ENCODE measurements at places on chromosomes 13 and 19. TPM values are rescaled to one million over a fixed set of nuclear protein-coding genes. Genes with fewer than 3 reads are reported as not detected.

DNA sequence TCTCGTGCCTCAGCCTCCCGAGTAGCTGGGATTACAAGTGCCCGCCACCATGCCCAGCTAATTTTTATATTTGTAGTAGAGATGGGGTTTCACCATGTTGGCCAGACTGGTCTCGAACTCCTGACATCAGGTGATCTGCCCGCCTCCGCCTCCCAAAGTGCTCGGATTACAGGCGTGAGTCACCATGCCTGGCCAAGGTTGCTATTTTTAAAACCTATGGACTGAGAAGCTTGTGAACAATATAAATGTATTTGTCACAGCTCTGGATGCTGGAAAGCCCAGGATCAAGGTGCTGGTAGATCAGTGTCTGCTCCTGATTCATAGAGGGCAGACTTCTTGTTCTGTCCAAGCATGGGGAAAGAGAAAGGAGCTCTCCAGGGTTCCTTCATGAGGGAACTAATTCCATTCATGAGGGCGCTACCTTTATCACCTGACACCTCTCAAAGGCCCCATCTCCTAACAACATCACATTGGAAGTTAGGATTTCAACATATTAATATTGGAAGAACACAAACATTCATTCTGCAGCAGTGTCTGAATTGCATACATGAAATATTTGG, 16.1 kb downstream of the CARD8 start:
- peak overlapping the region; percentile 52 for H3K27ac ChIP-seq
- no peaks in the 10 kb centered on the region for H3K27me3 ChIP-seq
- H3K4me3 ChIP-seq: no peak overlapping the region
- peaks cover 24% of the 10 kb centered on the region for H3K4me1 ChIP-seq
- peaks cover 39% of the 10 kb centered on the region for H3K36me3 ChIP-seq

- no peak overlapping the region for H3K4me3 ChIP-seq
- H3K27ac ChIP-seq: no peak overlapping the region
- DNase-seq: no peak
- no peaks in the 10 kb centered on the region for H3K4me1 ChIP-seq
Observed at GRCh38 chr19:27652281-27652680, 1560.7 kb downstream of the UQCRFS1 start.

DNA sequence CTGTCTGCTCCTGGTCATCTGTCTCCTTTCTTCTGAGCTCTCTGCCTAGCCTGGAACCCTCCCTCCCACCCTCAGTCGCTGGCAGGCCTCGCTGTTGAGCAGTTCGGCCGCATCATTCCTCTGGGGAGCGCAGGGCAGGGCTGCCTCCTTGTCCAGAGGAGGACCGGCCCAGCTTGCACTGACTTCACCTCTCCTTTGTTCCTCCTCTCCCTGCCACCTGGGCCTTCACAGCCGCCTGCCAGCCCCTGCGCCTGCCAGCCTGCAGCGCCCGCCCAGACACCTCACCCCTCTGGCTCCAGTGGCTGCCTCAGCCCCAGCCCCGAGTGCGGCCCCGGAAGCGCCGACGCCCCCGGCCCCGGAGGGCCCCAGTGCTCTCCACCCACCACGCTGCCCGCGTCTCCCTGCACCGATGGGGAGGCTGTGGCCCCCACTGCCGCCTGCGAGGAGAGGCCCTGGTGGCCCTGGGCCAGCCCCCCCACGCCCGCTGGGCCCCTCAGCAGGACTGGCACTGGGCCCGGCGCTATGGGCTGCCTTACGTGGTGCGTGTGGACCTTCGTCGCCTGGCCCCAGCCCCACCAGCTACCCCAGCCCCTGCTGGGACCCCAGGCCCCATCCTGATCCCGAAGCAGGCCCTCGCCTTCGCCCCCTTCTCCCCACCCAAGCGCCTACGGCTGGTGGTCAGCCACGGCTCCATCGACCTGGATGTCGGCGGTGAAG, 7.2 kb downstream of the KMT5C start:
- no peak for DNase-seq
- H3K4me3 ChIP-seq: no peak overlapping the region
- no peaks in the 10 kb centered on the region for H3K36me3 ChIP-seq
- H3K27me3 ChIP-seq: peaks cover 9% of the 10 kb centered on the region
- H3K27ac ChIP-seq: no peak overlapping the region

GRCh38 chr13:44620057-44620456, 43.9 kb upstream of the TSC22D1 start:
- no peaks in the 10 kb centered on the region for H3K4me1 ChIP-seq
- H3K4me3 ChIP-seq: no peak overlapping the region
- no peak overlapping the region for H3K27ac ChIP-seq
- no peaks in the 10 kb centered on the region for H3K36me3 ChIP-seq

DNA sequence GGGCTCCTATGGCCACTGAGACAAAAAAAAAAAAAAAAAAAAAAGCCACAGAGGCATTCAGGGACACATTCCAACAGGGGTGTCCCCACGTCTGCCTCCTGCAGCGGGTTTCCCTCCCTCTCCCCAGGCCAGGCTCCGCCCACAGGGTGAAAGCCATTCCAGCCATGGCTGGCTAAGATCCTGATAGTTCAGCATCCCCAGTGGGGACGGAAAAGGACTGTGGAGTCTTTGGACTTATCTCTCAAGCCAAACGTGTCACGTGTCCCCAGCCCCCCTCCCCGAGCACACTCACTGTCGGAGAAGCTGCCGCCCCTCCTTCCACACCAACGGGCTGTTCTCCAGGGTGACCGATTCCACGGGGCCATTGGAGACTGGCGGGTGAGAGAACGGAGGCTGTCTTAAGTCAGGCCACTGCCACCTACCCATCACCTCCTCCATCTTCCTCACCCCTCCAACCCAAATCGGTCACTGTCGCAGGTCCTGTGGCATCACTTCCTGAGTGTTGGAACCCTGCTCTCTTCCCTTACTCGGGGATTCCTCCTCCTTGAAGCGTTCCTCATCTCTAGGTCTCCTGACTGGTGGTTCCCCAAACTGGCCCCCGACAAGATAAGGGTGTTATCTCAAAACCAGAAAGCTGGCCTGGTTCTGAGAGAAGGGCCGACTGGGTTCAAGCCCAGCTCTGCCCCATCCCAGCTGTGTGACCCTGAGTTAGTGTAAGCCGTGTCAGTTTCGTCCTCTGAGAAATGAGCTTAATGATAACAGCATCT, 9.1 kb upstream of the FKRP start:
- peaks cover 19% of the 10 kb centered on the region for H3K4me1 ChIP-seq
- H3K27ac ChIP-seq: no peak overlapping the region
- H3K27me3 ChIP-seq: no peaks in the 10 kb centered on the region
- no peak overlapping the region for H3K4me3 ChIP-seq

DNA sequence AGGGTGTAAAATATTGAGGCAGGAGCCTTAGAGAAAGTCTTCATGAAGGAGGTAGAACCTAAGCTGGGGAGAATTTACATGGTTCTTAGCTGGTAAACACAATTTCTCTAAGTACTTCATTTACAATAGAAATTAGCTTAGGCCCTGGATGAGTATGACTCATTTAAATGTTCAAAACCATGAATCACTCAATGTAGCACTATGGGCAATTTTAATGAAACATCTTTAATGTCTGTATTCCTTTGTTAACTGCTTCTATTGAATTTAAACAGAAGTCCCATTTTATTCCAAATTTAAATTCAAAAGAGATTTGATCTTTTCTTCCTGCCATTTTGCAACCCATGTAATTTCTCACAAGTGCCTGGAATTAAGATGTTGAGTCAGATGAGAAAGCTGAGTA, 252.1 kb downstream of the RFC3 start:
- no peak for DNase-seq
- no peaks in the 10 kb centered on the region for H3K36me3 ChIP-seq
- H3K27ac ChIP-seq: no peak overlapping the region
- no peaks in the 10 kb centered on the region for H3K4me1 ChIP-seq
- H3K27me3 ChIP-seq: no peaks in the 10 kb centered on the region

GRCh38 chr19:30685426-30686000, 313.3 kb downstream of the ZNF536 start:
- no peak overlapping the region for H3K4me3 ChIP-seq
- no peaks in the 10 kb centered on the region for H3K36me3 ChIP-seq
- DNase-seq: no peak
- H3K27ac ChIP-seq: no peak overlapping the region

DNA sequence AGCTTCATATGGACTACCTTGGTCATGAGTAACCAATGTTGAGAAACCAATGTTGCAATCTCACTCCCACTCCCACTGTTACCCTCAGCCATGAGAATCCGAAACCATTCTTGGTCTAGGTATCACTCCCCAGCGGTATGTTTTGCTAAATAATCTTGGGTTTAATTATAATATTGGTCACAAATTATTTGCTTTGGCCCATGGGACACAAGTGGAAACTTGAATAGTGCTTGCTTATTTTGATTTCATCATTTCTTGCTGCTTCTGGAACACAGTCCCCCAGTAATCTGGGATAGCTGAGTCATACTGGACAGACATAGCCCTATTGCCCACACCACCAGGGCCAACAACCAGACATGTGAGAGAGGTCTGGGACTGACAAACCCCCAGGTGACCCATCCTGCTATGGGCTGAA, 171.6 kb upstream of the IPO5 start:
- no peaks in the 10 kb centered on the region for H3K4me1 ChIP-seq
- no peaks in the 10 kb centered on the region for H3K36me3 ChIP-seq
- H3K27me3 ChIP-seq: no peaks in the 10 kb centered on the region

- no peak for DNase-seq
- H3K4me1 ChIP-seq: no peaks in the 10 kb centered on the region
- no peak overlapping the region for H3K27ac ChIP-seq
- peaks cover 65% of the 10 kb centered on the region for H3K27me3 ChIP-seq
Observed at GRCh38 chr19:15769586-15769985, 17.9 kb upstream of the OR10H5 start.

DNA sequence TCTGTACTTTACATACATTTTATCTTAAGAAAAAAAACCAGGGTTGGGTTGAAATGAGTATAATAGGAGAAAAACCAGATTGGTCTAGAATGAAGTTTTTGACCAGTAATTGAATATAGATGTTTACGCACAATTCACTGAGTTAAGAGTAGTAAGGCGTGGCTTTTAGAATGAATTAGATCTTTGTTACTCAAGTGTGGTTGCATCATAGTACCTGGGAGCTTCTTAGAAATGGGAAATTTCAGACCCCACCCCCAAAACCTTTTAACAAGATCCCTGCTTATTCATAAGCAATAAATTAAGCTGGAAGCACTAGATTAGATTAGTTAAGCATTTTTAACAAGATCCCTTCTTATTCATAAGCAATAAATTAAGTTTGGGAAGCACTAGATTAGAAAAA, 28.7 kb upstream of the LMO7 start:
- H3K27me3 ChIP-seq: no peaks in the 10 kb centered on the region
- peaks cover 9% of the 10 kb centered on the region for H3K36me3 ChIP-seq
- no peak for DNase-seq

DNA sequence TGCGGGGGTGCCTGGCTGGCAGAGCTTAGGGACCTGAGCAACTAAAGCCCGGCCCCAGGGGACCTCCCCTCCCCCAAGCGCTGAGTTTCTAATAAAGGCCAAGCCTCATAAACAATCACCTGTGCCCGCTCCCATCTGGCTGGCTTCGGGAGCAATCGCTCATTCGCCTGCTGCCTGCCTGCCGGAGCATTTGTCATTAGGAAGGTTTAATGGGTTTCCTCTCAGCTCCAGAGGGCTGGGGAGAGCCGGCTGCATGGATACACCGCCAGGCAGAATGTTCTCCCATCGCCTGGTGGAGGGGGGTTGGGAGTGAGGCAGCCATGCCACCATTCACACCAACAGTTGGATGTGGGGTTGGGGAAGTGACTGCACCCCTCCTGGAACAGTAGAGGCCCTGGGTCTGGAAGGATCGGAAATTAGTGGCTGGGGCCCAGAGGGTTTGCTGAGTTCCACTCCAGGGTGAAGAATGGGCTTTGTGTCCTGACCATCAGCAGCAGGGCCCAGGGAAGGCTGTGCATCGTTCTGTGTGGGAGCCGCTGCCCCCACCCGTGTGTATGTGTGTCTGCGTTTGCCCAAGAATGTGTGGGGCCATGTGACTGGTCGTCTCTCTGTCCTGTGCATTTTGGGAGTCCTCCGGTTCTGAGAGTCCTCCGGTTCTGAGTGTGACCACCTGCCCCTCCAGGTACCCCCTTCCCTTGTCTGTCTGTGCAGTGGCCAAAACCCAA, 15.3 kb downstream of the PIN1 start:
- no peak for DNase-seq
- no peaks in the 10 kb centered on the region for H3K36me3 ChIP-seq
- H3K4me1 ChIP-seq: peaks cover 16% of the 10 kb centered on the region
- H3K27ac ChIP-seq: no peak overlapping the region
- no peak overlapping the region for H3K4me3 ChIP-seq
- no peaks in the 10 kb centered on the region for H3K27me3 ChIP-seq

DNA sequence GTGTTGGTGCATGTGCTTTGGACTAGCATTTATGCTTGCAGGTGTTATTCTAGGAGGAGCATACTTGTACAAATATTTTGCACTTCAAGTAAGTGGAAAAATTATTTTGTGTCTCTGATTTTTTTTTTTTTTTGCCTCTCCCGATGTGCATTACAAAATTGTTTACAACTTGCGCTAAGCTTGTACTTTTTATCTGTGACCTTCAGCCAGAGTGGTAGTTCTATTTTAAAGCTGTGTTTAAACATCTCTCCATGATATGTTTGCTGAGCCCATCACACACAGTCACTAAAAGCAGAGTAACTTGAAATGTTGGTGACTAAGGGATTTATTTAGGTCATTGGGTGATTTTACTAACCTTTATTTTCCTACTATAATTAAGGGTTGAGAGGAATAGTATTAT, 20.8 kb downstream of the ITM2B start:
- H3K4me1 ChIP-seq: peaks cover 18% of the 10 kb centered on the region
- peak overlapping the region; percentile 13 for H3K27ac ChIP-seq
- DNase-seq: no peak

- no peaks in the 10 kb centered on the region for H3K4me1 ChIP-seq
- H3K27me3 ChIP-seq: no peaks in the 10 kb centered on the region
- no peak for DNase-seq
- H3K4me3 ChIP-seq: no peak overlapping the region
- no peaks in the 10 kb centered on the region for H3K36me3 ChIP-seq
Observed at GRCh38 chr13:81058211-81058915, 717.4 kb upstream of the SPRY2 start.

GRCh38 chr13:105816994-105817393, 718.5 kb downstream of the EFNB2 start:
- H3K27ac ChIP-seq: no peak overlapping the region
- no peak overlapping the region for H3K4me3 ChIP-seq
- H3K4me1 ChIP-seq: no peaks in the 10 kb centered on the region
- no peak for DNase-seq

DNA sequence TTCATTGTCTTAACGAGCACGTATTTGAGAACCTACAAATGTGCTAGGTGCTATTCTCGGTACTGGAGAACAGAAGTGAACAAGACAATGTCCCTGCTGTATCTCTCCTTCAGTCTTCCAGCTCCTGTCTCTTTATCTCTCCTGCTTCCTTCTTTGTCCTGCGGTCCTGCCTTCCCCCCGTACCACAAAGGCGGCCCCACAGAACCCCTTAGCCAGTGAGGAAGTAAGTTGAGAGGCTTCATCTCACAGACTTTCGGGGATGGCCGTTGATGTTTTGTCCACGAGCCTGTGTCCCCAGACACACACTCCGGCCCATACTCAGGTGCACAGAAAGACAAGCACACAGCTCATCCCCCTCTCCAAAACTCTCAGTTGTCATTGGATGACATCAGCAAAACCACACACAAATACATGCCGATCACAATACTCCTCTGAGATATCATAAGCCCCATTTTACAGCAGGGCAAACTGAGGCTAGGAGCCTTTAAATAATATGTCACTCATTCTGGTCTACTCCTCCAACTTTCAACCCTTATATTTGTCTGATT, 507 bp upstream of the SWSAP1 start:
- H3K27me3 ChIP-seq: no peaks in the 10 kb centered on the region
- no peak overlapping the region for H3K27ac ChIP-seq
- H3K4me1 ChIP-seq: peaks cover 9% of the 10 kb centered on the region
- no peak overlapping the region for H3K4me3 ChIP-seq

ENOX1 gene
- 0.14 TPM for total RNA-seq

ZNF677 gene
- 2.2 TPM for total RNA-seq

GPC6 gene
- not detected for total RNA-seq

GJB6 gene
- total RNA-seq: 0.62 TPM

P2RY11 gene
- 35.0 TPM for total RNA-seq

ZNF709 gene
- total RNA-seq: 1.6 TPM

ZNF844 gene
- 9.4 TPM for total RNA-seq

ZNF382 gene
- 3.9 TPM for total RNA-seq

NCR1 gene
- total RNA-seq: 253 TPM
